D721Med (cell line): ENCODE measurements at places on chromosomes 16 and 17.

- DNase-seq = no peak
Observed at GRCh38 chr16:65045961-65046360, 75.9 kb downstream of the CDH11 start.

GRCh38 chr17:79806446-79806760 lies 9.5 kb upstream of the CBX8 start:
- no peak for DNase-seq

DNA sequence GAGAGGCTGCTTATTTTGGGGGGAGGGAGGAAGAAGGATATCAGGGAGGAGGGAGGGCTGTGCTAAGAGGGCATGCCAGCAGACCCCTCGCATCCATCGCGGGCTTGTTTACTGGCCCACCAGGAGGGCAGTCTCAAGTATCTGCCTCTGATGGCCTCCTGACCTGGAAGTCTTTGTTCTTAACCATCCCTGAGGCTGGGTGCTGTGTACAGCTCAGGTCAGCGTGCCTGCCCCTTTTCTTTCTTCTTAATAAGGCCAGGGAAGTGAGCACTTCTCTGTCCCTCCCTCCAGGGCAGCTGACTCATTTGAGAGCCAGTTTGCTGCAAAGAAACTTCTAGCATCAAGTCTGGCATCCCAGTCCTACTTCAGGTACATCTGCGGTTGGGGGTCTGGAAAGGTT lies 157.0 kb downstream of the CCDC182 start:
- DNase-seq = no peak

DNA sequence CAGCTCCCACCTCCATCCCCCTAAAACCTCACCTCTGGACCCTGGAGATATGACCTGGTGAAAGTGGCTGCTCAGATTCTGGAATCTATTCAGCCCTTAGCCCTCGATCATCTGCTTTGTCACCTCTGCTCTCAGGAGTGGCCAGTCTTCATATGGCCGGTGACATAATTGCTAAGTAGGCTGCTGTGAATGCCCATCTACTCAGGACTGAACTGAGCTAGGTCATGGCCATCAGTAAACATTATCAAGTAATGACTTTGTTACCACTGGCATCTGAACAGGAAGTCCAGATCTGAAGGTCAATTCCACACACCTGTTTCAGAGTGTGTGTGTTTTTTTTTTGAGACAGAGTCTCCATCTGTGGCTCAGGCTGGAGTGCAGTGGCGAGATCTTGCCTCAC lies 78.6 kb downstream of the CDK5R1 start:
- DNase-seq = no peak

DNA sequence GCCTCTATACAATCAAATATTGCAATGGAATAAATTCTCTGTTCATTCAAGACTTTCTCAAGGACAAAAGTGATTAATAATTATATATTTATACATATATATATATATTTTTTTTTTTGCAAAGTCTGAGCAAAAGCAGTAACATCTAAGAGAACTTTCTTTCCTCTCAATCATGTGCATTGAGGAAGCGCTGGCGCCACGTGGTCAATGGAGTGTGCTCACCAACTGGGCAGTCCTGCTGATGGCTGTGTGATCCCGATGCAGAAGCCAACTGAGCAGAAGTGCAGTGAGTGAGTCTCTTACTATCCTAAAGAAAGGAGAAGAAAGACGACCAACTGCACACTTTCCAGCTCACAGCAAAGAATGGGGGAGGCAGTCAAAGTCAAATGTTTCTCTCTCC lies 37.2 kb upstream of the ULK2 start:
- DNase-seq = no peak

GRCh38 chr17:34668206-34668605 lies 88.8 kb downstream of the TMEM132E start:
- no peak for DNase-seq

- DNase-seq = no peak
Observed at GRCh38 chr16:54595621-54596020, 309.0 kb upstream of the IRX3 start.

DNA sequence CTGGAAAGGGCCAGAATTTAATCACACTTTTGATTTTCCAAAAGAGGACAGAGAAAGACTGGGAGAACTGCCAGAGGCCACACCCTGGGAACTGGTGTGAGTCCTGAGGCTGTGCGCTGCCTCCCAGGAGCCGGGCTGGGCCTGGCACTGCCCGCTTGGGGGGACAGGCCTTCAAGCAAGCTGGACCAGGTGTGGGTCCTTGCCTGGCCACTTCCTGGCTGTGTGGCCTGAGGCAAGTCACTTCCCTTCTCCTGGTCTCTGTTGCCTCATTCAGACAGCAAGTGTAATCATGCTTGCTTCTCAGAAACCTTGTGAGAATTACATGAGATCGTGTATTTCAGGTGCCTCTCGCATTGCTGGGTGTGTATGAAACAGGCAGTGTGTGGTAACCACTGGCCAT lies 143.0 kb downstream of the SNX29 start:
- DNase-seq = no peak

- DNase-seq = no peak
Observed at GRCh38 chr17:70687421-70687820, 518.1 kb downstream of the KCNJ2 start.

GRCh38 chr17:79778504-79779083 lies 646 bp downstream of the CBX2 start:
- DNase-seq = no peak

GRCh38 chr17:80303824-80304223 lies 43.2 kb downstream of the RNF213 start:
- no peak for DNase-seq
